ENCODE measurements at places on chromosomes 4 and X. TPM values are rescaled to one million over a fixed set of nuclear protein-coding genes. Genes with fewer than 3 reads are reported as not detected.

MAGEB18 gene
- not detected for total RNA-seq

EDNRA gene
- total RNA-seq: not detected

PAGE3 gene
- not detected for total RNA-seq

TMEM35A gene
- not detected for total RNA-seq

CXCL9 gene
- not detected for total RNA-seq

CXorf51A gene
- not detected for total RNA-seq

SASH3 gene
- 264 TPM for total RNA-seq

GLOD5 gene
- total RNA-seq: not detected

TLR10 gene
- not detected for total RNA-seq

UVSSA gene
- total RNA-seq: 19.1 TPM

RTL5 gene
- 0.15 TPM for total RNA-seq

ZXDA gene
- total RNA-seq: 4.2 TPM

GATA1 gene
- total RNA-seq: not detected

TCEAL6 gene
- total RNA-seq: not detected

MAB21L2 gene
- total RNA-seq: not detected

HELT gene
- not detected for total RNA-seq

BEX2 gene
- 5.0 TPM for total RNA-seq

SEC24D gene
- total RNA-seq: 36.1 TPM

HTT gene
- 83.7 TPM for total RNA-seq

All from activated CD4-positive, alpha-beta T cell treated with anti-CD3 and anti-CD28 coated beads, Interleukin-2, amount 10 ng/mL, durations not matched to agents 7 days and 5 days (primary cell).